Stimulated activated CD4-positive, alpha-beta T cell treated with anti-CD3 and anti-CD28 coated beads, TNF-alpha, amount 100 ng/mL, for 24 hours (primary cell): ENCODE measurements at places on chromosomes 12 and 14.

- DNase-seq: no peak
Observed at GRCh38 chr14:67167420-67168109, 21.7 kb upstream of the GARIN2 start.

DNA sequence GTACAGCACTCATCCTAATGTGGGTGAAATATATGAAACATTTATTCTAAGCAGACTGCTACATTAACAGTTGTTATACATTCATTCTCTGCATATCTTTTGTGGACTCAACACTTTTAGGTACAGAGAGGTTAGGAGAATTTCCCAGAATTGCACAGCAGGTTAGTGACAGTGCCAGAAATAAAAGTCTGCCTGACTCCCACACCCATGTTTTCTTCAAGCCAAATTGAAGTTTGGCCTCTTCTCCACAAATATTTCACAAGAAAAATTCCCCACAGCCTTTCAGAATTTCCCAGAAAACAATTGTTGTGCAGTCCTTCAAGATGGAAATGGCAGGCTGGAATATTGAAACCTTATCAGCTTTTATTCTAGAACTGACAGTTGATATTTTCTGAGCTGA is 464.8 kb downstream of the RAD51B start:
- no peak for DNase-seq

DNA sequence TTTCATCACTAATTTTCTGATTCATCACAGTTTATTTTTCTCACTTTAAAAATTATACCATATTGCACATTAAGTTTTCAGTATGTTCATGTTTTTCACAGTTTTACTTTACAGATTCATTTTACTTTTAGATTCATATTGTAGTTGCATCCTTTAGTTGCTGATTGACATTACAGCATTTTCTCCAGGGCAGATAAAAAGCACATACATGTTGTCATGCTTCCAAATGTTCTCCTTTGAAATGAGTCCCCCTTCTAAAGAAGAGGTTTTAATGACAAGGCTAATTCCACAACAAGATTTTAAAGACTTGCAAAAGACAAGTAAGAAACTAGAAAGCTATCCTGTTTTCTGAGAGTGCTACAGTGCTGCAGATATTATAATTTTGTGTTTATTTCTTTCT is 72.1 kb upstream of the RASSF8 start:
- DNase-seq: no peak

DNA sequence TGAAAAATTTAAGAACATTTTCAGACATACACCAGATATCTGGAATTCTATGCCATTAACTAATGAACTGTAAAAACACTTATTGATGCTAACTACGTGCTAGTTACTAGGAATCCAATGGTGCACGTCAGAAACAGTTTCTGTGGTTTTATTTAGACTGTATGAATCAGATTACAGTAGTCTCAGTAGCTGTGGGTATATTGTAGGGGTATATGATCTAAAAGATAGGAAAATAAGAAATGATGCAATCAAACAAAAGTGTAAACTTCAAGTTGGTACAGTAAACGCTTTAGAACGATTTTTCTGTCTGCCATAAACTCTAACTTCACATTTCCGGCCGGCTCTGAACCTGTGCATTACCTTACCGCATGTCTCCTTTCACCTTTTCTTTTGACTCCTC is 2.3 kb downstream of the ABCC9 start:
- DNase-seq: no peak

- DNase-seq: no peak
Observed at GRCh38 chr14:45089813-45090212, 5.9 kb downstream of the PRPF39 start.

GRCh38 chr12:40769846-40770245 is 77.6 kb downstream of the CNTN1 start:
- DNase-seq: no peak

DNA sequence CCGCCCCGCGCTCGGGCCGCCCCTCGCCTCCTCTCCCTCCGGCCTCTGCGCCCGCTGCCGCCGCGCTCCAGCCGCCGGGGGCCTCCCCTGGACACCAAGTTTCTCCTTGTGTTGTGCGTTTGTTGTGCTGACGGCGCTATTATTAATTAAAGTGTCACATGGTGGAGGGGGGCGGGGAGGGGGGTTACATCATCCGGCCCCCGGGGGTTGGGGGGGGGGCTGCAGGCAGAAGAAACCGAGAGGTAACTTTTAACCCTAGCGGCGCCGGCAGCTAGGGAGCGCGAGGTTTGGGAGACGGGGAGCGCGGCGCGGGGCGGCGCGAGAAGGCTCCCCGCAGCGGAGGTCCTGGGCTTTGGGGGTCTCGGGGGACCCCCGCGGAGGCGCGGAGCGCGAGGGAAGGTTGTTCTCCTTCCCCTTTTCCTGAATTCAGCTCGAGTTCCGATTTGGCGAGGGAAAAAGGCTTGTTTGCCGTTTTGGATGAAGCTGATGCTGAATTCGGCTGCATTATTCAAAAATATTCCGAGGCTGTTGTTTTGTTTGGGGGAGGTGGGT is at the start of gene HRK:
HRK (minus strand) TSS at position 117 of the 552 bp plus-strand sequence. CDS start 134 bp downstream, outside the sequence.
- no peak for DNase-seq

DNA sequence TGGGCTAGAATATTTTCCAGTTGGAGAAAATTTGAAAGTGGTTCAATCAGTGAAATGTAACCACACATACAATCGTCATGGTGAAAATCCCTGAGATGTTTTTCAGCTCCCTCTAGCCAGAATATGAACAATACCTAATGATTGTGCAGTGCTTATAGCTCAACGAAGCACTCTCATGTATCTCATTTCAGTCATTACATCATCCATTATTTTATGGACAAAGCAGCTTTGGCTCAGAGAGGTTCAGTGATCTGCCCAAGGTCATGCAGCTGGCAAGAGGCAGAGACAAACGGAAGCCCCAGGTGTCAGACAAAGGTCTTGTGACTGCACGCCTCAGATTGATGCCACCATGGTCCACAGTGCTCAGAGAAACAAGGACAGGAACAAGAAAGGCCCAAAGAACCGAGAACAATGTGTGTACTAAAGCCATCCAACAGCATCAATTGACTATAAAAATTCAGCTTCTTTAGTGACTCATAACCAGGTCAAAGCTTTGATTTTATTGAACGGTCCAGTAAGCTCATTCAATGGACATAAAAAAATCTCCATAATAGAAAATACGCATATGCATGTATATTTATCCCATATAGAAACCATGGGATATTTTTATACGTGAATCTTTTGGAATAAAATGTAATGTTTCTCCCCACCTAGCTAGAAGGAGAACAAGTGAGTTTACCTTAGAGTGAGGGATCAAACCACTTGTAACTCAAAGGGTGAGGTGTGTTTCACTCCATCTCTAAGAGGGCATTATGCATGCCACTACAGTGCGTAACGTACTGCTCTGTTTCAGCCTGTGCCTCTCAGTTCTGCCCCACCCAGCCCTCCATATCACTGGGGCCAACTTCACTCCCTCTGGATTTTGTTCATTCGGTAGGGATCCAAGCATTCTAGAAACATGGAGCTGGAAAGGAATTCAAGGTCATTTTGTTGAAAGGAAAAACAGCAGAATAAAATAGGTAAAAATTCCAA is 141.8 kb downstream of the GRIN2B start:
- no peak for DNase-seq

DNA sequence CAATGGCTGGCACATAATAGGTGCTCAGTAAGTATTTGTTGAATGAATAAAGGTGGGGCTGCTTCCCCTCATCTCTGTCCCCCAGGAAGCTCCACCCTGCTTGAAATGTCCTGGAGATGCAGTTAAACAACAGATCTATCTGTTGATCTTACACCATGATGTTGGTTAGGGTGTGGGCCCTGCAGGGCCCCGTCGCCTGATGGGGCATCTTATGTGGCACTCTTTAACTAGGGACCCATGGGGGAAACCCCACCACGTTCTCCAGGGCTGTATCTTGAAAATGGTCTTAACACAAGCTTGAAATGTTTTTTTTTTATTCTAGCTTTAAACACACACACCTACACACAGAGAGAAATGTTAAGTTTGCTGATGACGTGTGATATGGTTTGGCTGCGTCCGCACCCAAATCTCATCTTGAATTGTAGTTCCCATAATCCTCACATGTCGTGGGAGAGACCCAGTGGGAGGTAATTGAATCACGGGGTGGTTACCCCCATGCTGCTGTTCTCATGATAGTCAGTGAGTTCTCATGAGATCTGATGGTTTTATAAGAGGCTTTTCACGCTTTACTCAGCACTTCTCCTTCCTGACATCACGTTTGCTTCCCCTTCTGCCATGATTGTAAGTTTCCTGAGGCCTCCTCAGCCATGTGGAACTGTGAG is 741.7 kb downstream of the VRK1 start:
- no peak for DNase-seq

GRCh38 chr14:103378038-103378854 is 7.0 kb upstream of the MARK3 start:
- DNase-seq: no peak

- peak; percentile 31 for DNase-seq
Observed at GRCh38 chr12:120820884-120821510, 83.2 kb downstream of the SPPL3 start.

- no peak for DNase-seq
Observed at GRCh38 chr14:100621806-100622205, 34.6 kb upstream of the BEGAIN start.

DNA sequence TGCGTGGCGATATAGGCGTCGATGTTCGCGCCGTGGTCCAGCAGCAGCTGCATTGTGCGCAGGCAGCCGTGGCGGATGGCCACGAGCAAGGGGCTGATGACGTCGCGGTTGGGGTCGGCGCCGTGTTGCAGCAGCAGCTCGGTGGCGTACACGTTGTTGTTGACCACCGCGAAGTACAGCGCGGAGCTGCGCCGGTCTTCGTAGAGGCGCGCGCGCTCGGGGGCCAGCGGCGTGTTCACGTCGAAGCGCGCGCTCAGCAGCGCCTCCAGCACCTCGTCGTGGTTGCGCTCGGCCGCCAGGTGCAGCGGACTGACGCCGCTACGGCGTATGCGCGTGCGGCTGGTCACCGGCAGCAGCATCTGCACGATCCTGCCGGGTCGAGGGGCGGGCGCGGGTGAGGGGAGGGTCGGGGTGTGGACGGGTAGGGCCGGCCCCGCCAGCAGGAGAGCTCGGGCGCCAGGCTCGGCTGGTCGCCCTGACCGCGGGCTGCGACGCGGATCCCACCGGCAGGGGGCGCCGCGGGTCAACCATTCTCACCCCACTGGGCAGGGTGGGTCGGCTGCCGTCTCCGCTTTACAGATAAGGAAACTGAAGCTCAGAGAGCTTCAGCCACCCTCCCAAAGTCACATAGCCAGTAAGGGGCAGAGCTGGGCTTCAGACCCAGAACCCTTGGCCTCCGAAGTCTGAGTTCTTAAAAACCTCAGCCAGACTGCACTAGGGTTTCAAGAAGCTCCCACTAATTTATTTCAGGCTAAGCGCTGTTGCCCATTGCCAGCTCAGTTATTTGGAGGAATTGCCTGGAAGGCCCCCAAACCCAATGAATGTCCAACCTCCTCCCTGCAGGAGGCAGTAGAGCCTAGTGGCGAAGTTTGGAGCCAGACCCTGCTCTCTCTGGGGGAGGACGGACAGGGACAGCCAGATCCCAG is 12.4 kb downstream of the FAM181A start:
- DNase-seq: peak; percentile 93

DNA sequence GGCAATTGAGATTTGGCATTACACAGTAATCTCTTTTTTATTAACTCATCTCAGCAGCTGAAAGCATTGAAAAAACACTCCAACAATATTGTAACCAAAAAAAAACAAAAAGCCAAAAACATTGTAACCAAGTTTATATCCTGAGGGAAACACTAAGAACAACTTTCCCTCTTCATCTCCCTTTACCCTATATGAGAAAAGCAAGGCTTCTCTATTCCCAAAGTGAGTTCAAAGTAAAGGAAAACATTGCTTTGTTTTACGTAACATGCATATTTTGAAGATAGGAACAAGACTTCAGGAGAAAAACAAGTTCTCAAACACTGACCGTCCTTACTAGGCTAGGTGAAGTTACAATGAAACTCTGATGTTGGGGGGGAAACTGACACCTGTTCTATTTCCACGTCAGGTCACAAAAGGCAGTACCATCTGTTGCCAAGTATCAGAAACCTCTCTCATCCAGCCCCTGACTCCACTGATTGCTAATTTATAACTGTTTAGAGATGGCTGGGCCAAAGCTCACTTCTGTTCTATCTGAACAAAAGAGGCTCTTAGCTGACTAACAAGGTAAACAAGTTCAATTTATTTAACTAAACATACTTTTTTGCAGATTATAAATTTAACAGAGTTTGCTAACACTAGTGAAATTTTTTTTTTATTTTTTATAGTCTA is 67.9 kb upstream of the PLXNC1 start:
- DNase-seq: no peak

DNA sequence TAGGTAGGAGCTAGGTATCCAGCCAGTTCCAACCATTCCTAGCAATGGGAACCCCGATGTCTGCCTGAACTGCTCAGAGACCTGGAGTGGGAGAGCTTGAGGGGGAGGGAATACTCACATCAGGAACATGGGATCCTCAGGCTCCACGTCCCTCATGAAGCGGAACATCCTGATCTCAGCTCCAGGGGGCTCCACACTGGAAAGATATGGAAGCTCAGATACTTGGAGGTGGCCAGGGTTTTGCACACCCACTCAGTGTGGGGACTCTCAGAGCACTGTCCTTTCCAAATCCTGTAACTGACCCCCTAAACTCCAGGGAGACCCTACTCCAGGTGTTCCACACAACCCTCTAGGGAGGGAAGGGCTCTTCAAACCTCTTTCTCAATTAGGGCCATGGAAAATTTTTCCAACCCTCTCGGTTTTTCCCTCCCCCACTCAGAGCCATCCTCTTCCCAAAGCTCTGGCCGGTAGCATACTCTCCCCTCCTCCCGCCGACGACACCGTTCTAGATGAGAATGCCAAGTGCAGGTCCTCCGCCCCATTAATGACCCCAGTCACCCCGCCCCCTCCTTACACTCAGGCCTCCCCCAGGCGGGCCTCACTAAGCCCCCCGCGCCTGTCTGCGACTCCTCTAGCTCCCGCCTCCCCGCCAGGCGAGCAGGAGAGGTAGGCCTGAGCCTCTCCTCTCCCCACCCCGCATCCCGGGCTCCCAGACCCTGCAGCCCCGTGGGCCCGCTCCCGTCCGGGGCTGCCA is 597 bp downstream of the MLF2 start:
- DNase-seq: no peak

GRCh38 chr12:75065482-75065881 is 144.2 kb downstream of the KCNC2 start:
- no peak for DNase-seq

DNA sequence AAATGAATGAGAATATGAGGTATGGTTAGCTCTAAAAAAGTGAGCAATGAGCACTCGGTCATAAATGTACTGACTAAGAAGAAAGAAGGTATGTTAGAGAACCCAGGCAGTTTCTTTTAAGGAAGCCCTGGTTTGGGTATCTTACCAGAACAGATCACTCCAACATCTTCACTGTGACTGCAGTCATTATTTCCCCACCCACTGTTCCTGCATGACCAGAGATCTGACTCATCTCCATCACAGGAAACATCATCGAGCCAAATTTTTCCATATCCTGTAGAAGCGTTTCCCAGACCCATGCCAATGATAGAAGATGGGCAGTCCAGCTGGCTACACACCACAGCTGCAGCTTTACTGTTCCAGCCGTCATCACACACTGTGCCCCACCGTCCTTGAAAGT is 48.0 kb downstream of the CD163L1 start:
- DNase-seq: no peak

DNA sequence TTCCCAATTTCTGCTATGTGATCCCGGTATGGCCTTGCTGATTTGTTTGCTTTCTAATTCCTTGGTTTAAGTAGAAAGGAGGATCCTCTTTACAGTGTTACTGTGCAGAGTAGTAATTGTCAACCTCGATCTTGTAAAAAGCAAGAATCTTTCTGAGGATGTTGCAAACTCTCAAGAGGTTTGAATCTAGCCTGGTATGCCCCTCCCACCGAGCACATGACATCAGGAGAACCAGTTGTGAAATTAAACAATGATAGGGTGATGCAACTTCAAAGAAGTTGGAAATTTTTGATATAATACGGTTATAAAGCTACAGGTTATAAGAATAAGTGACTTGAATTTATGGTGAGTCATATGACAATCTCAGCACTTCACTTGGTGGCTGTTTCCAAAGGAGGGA is 35.0 kb upstream of the FUT8 start:
- DNase-seq: no peak
